Islet precursor cell (in vitro differentiated cells): ENCODE measurements at places on chromosomes 4 and X.

DNA sequence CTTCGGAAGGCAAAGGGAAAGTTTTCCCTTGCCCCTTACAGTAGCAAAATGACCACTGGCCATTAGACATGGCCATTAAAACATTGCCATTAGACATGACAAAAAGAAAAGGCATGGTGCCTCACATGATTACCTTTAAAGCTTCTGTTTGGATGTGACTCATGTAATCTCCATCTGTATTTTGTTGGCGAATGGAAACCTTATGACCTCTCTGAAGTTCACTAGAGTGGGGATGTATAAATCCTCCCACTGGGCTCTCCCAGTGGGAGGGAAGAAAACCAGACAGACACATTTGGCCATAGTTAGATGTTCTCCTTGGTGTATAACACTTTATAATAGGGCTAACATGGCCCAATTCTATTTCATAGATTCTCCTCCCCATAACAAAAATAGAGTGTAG, 152.6 kb downstream of the MAGEB17 start:
- DNase-seq = no peak

DNA sequence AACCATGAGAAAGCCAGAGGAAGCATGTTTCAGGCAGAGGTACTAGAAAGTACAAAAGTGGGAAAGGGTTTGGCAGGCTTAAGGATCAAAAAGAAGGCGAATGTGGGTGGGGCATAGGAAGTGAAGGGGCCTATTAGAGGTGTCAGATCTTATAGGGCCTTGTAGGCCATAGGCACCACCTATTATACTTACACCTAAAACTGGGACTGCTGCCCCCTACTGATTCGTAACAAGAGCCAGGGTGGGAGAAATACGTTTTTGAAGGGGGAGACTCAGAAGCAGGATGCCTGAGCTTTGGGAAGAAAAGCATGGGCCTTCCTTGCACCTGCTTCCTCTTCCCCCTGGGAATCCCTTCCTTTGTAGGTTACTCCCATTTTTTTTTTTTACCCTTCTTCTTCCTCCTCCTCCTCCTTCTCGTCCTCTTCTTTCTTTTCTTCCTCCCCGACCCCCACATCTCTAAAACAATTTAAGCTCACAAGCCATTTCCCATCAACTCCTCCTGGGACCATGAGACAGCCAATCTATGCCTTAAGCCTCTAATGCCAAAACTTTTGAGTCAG, 40.7 kb upstream of the GPC3 start:
- DNase-seq = no peak

GRCh38 chr4:52948057-52948423, 85.9 kb downstream of the RASL11B start:
- DNase-seq = no peak

GRCh38 chr4:138096384-138097062, 145.6 kb downstream of the SLC7A11 start:
- DNase-seq = no peak

DNA sequence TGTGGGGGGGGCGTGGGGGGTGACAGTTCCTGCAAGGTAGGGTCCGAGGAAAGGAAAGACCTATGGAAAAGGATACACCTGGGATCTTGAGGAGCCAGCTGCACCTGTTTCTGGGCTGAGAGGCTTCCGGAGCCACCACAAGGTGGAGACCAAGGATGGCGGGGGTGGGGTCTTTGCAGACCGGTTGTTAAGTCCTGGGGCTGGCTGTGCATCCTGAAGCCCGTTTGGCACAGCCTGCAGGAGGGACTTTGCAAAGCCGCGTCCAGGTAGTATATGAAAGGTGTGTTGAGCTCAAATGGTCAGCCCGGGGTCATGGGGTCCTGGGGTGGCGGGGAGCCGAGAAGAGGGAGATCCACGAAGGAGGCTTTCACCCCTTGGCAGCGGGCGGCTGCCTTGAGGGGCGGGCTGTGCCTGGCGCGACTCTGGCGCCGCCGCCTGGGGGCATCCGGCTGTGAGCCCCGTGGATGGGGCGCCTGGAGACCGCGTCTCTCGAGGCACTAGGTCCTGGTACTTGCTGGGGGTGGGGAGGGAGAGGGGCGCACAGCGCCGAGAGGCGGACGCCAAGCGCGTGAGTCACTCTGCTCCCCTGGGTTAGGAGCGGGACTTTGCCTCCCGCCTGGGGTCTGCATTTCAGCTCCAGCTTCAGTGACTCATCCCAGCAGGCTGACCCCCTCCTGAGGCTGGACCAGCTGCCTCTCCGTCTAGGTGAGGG, 58.2 kb upstream of the DYNLT3 start:
- DNase-seq = peak; percentile 96

GRCh38 chr4:20889901-20890300, 189.6 kb downstream of the PACRGL start:
- no peak for DNase-seq
